ENCODE measurements at places on chromosomes 13 and 19.

GRCh38 chr13:51785712-51786424 is 18.1 kb downstream of the DHRS12 start:
- peak; percentile 19 for DNase-seq

DNA sequence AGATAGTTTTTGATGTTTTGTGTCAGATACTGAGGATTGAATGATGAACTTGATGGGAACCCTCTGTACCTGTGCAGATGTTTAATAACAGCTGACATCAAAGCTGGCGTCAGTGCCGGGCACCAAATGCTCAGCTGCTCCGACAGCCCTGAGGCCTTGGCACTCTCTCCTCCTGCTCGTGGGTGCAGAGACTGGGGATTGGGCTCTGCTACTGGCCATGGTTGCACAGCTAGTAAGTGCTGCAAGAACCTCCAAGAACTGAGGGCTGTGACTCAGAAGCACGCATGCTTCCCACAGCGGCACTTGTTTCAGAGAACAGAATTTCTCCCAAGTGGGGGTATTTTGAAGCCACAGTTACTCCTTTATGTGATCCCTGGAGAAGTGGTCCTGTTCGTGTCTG is 5.9 kb downstream of the LAMP1 start:
- DNase-seq, result no peak

GRCh38 chr13:26819046-26819445 is 58.5 kb upstream of the GPR12 start:
- no peak for DNase-seq

- DNase-seq, result no peak
Observed at GRCh38 chr19:4908781-4909155, 533 bp upstream of the UHRF1 start.

- DNase-seq, result no peak
Observed at GRCh38 chr13:113919761-113920559, 53.9 kb downstream of the C13orf46 start.
